Amniotic epithelial cell (primary cell): ENCODE measurements at places on chromosomes 4 and X.

DNA sequence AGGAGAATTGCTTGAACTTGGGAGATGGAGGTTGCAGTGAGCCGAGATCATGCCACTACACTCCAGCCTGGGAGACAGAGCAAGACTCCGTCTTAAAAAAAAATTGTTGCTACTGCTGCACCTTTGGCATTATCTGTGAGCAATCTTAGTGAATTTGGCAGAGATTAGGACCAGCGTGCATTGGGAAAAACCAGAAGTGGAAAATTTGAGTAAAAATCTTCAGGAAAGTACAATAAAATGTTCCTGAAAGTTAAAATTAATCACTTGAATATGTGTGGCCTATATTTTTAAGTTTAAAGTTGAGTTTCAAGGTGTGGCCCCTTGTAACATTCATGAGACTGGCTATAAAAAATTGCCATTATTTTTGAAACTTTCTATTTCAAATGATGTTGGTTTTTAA lies 85.1 kb downstream of the SPRY1 start:
- no peak for DNase-seq

DNA sequence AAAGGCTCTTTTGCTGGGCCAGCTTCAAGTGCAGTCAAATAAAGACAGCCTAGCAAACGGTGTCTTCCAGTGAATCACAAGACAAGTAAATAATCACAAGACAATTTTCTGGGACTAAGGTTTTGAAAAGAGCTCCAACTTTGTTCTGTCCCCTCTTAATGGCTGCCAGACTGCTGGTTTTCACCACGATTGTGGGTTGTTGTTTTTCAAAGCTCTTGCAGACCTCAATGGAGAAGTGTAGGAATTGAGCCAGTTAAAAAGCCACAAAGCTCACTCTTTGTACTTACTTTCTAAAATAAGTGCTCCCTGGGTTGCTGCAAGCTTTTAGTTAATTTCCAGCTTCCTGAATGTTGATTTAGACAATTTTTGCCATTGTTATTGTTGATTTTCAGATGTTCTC lies 405.8 kb upstream of the HTR2C start:
- no peak for DNase-seq

- DNase-seq, result no peak
Measured at GRCh38 chr4:67292045-67292444, 253.3 kb downstream of the CENPC start.

DNA sequence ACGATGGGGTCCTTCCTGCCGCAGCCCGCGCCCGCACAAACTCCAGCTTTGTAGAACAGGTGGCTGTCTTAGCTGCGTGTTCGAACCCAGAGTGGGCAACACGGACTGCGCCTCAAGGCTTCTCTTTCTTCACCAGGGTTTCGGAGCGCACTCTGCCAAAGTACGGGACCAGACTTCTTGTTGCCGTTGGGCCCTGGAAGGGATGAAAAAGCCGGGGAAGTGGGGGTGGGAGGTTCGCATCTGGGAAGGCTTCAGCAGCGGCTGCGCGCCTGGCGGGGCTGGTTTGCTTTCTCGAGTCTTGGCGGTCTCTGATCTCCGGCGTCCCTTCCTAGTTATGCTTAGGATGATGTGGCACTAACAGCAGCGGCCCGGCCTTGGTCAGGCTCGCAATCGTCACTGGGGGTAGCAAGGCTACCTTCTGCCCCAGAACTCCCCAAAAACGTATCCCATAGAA lies 673 bp downstream of the PARM1 start:
- no peak for DNase-seq

DNA sequence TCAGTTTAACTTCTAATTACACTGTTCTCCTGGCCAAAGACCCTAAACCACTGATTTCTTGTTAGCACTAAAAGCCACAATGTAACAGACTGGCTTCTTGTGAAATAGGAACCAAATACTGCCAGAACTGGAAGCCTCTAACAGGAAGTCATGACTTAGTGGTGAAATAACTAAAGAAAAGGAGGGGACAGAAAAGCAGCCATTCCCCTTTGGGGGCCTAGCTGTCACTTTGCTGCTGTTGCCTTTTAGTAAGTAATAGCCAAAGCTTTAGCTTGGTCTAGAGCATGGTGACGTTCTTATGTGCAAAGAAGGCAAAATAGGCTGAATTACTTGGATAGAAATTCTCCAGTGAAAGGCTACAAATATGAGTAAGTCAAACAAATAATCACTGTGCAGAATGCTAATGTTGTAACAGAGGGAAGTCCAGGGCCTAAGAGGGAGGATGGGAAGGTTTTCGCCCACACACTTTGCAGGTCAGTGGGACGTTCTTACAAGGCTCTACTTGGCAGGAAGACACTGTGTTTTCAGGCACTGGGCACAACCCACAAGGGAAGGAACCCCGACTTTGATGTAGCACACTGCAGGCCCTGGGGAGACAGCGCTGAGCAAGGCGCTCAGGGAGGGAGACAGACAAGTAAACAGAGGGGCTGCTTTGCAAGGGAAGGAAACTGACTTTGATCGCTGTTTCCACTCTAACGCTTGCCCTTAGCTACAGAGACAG lies 16.7 kb downstream of the GAB3 start:
- peak; percentile 94 for DNase-seq

GRCh38 chr4:139920486-139921002 lies 233.4 kb downstream of the MAML3 start:
- no peak for DNase-seq

DNA sequence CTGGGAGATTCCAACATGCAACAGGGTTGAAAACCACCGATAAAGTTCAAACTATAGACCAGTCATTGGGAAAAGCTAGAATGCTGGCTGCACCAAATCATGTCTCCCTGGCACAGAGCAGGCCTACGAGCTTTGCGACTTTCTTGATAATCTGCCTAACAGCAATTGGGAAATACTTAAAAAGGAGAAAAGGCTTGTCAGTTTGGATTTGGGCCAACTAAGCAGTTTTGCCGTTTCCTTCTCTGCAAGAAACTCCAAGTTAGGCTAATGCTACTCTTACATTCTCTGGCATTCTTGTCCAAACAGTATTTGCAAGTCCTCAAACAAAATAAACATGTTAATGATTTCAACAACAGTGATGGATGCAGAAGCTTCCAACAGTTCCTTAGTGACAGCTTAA lies 87.9 kb downstream of the PDK3 start:
- DNase-seq, result no peak

DNA sequence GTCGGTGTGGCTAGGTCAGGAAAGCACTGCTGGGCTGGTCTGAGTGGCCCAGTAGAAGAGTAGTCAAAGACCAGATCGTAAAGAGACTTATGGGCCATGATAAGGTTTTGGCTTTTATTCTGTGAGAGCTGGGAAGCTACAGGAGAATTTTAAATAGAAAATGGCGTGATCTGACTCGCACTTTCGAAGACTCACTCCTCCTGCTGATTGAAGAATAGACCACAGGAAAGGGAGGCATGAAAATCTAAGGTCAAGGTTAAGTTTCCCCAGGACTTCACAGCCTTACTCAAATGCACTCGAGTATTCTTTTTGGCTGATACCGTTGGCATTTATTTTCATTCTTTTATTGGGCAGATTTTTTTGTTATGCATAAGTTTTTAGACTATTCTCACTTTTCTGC lies 231.4 kb upstream of the ANKRD50 start:
- DNase-seq, result peak; percentile 29

- DNase-seq, result no peak
Measured at GRCh38 chr4:106818764-106819163, 217.3 kb downstream of the DKK2 start.

GRCh38 chr4:2142630-2143427 lies 83.7 kb downstream of the NAT8L start:
- peak; percentile 73 for DNase-seq

- no peak for DNase-seq
Measured at GRCh38 chr4:61773655-61774245, 573.6 kb downstream of the ADGRL3 start.

- DNase-seq, result no peak
Measured at GRCh38 chr4:17544205-17544604, 29.2 kb downstream of the CLRN2 start.

DNA sequence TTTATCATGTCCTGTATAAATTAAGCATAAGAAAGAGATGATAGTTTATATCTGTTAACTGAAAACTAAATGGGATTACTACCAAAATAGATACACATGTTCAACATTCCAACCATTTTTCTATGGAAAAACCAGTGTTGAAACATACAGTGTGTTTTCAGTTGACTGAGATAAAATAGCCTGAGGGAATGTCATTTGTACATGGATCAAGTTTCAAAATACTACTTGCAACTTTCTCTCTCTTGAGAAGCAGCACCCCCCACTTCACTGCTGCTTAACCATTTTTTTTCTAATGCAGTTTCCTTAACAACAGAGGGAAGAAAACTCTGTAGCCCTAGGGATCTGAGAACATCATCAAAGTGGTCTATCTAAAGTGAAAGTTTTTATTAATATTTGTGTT lies 70.8 kb downstream of the NPNT start:
- DNase-seq, result peak; percentile 68

DNA sequence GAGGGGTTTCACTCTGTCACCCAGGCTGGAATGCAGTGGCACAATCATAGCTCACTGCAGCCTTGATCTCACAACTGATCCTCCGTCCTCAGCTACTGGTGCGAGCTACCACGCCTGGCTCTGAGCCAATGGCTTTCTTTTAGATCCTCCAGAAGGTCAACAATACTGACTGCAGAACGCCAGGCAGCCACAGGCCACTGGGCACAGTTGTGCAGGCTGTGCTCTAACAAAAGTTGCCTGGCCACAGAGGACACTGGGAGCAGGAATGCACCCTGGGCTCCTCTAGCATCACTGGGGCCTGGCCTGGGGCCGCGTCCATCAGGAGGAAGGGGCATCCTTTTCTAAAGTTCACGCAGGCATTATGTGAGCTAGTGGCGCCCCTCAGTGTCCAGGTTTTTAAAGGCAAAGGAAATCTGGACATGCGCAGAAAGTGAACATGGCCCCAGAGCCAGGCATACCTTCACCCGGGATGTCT lies 14.9 kb upstream of the PORCN start:
- DNase-seq, result peak; percentile 41

DNA sequence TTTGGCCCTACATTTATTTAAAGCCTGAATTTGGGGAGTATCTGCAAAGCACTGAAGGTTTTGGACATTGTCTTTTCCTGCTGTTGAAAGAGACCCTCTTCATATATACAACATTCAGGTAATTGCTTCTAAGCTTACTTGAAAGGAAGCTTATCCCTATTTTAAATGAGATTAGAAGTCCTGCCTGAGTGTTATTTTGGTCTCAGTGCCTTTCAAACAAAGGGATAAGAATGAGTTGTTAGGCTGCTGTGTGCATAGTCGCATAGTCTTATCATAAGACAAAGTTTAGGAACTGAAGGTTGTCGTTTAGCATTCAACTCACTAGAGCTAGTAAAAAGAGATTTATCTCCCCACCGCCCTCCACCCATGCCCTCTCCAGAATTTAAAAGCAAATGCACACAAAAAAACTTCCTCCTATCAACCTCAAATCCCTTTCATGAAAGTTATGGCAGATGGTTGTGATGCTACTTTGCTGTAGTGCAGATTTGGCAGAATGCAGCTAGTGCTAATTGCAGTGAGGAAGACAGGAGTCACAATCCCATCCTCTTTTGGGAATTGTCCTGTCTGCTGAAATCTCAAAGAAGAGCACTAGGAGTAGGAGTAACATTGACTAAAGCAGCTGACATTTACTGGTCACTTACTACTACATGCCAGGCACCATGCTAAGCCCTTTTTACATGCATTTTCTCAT lies 5.8 kb downstream of the HERC3 start:
- no peak for DNase-seq
